ENCODE measurements at places on chromosomes 4 and X.

DNA sequence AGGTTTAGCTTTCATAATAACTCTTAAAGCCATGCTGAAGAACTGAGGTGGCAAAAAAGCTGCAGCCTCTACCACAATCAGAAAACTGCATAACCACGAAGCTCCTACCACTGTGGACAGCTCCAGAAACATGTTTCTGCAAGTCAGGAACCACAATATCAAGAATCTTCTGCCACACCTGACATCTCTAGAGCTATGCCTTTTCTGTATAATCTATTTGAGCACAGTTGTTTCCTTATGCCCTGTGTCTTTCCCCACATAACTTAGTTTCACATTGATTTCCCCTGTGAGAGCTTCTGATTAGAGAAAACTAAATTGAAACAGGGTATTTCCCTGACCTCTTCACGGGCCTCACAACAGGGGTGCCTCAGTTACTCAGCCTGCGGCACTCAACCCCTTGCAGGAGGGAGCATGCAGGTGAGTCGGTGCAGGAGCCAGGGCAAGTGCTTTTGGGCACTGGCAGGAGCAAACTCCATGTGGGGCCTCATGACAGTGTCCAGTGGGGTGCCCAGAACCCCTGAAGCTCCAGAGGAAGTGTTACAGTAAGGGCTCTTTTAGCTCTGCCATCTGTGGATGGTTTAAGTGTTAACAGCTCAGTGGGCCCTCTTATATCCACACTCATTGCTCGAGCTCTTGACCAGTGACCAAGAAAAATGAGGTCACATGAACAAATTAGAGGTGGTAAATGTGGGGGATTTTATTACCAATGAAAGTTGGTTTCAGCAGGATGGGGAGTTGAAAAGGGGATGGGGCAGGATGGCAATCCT is 132.8 kb upstream of the BMP3 start:
- no peak for DNase-seq

GRCh38 chr4:181312066-181312465 is 931.1 kb upstream of the TENM3 start:
- no peak for DNase-seq

DNA sequence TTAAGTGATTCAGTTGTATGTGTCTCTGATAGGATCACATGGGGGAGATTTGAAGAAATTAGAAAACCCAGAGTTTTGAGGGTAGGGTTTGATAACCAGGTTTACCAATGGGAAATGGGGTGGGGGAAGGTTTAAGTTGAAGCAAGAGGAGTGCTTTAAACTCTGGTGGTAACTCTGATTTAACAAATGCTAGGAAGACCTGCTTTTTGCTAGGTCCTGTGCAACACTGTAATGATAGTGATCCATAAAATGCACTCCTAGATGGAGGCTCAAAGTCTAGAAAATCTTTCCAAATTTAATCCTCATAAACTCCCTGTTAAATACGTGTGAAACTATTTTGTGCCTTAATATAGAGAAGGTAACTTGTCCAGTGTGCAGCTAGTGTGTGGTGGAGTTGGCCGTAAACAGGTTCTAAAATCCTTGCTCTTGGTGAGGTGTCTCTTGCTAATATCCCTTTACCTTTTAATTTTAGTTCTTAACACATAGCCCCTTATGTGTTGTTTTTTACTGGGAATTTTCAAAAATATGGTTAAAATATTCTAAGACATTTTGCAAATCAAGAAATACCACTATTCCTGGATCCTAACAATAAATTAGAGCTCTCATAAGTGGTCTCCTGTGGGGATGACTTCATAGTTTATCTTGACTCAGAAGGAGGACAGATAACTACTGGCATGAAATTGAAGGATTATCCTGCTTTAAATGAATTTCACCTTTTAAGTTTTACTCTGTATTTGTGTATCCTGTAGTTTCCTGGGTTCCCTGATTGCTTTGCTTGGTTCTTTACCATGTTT is 4.1 kb downstream of the RPL34 start:
- no peak for DNase-seq

- no peak for DNase-seq
Measured at GRCh38 chr4:112513971-112514646, 1.9 kb downstream of the NEUROG2 start.

DNA sequence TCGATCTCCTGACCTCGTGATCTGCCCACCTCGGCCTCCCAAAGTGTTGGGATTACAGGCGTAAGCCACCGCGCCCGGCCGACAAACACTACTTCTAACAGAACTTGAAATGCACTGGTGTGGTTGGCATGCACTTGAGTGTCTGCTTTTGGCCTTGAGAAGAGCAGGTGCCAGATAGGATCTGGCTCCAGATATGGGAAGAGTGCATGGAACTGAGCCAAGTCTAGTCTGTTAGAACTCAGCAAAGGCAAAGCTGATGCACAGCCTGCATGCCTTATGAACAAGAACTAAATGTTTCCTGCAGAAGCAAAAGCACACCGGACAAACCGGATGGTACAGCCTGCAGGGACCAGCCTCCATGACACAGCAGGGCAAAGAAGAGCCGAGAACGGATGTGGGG is 35.1 kb upstream of the TBL1X start:
- DNase-seq, result no peak

- peak; percentile 42 for DNase-seq
Measured at GRCh38 chr4:40124690-40125089, 68.0 kb downstream of the N4BP2 start.
